ENCODE measurements at places on chromosomes 6 and 20. TPM values are rescaled to one million over a fixed set of nuclear protein-coding genes. Genes with fewer than 3 reads are reported as not detected.

- no peak for DNase-seq
These were observed 211.0 kb downstream of the MOXD1 start for GRCh38 chr6:132190097-132190814.

TXLNB gene
- 1.7 TPM for total RNA-seq

BPIFB1 gene
- 2.1 TPM for total RNA-seq

DNA sequence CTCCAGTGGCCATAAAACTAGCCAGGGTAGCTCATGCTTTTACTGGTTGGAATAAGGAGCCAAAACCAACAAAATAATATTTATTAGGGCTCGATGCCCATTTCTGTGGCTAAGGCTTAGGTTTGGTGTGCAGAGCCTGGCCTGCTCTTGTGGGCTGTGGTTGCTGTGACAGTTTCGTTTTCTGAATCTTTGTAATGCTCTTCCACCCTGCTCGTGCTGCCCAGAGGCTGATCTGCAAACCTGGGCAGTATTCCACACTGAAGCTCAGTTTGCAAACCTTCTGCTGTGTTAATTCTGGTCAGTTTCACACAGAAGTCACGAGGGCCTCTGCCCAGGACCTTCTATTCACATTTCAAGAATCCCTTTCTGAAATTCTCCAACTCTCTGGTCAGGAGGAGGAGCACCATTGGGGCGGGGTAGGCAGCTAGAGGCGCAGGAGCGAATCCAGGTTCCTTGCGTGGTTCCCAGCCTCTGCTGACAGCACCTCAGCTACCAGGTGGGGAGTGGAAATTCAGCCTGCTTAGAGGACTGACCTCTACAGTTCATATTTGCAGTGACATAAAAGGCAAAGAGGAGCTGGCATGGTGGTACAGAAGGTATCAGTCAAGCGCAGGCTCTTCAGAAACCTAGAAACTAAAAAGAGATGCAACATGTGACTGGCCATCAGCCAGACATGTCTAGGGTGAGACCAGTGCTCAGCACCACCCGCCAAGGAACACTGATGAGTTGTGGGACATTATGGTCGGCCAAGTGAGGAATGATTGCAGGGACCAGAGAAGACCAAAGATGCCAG lies 14.3 kb upstream of the C20orf144 start:
- DNase-seq = no peak

HLA-DOA gene
- total RNA-seq = 9.7 TPM

DNA sequence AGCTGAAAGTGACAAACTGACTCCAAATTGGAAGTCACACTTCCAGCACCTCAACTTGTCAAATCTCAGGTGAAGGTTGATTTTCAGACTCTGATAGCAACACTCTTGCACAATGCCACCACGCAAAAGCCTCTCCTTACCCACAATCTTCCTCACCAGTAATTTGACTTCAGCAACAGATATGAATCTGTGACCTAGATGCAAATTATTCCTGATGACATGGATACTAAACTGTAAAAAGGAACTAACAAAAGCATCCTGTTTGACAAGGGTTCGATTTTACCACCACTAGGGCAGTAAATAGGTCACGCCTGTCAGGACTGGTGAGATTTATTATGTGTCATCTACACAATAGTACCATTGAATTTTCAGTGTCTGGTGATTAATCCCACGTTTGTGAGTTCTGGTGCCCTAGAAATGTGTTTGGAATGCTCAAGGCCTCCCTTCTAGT lies 134.4 kb upstream of the COL21A1 start:
- DNase-seq = no peak

DNA sequence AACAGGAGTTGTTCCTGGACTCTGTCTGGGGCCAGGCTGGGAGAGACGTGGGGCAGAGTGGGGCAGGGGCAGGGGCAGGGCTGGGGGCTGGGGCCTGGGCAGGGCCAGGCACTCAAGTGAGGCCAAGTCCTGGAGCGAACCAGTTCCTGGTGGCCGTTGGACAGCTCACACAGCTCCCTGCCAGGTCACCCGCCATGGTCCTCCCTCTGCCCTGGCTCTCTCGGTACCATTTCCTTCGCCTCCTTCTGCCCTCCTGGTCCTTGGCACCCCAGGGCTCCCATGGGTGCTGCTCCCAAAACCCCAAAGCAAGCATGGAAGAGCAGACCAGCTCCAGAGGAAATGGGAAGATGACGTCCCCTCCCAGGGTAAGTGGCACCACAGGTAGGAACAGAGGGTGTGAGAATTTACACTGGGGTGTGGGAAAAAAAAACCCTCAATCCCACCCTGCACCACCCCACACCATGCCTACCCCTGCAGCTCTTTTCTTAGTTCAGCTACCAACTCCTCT lies at the start of gene MCCD1:
TSS of gene MCCD1 (plus strand) at position 142 of the 508 bp plus-strand sequence. CDS start at position 195, 53 bp downstream.
- no peak for DNase-seq

DNA sequence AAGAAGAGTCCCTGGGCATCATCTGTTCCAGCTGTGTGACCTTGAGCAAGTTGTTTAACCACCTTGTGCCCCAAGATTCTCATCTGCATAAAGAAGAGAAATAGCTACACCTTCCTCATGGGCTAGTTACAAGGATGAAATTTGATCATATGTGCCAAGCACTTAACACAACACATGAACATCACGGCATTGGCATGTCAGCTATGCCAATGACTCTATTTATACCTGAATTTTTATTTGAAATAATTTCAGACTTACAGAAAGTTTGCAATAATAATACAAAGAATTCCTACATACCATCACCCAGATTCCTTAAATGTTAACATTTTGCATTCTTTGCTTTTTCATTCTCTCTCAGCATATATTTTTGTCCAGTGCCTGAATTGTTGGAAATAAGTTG lies 21.0 kb upstream of the TCF15 start:
- no peak for DNase-seq

WFDC12 gene
- total RNA-seq = not detected

DNA sequence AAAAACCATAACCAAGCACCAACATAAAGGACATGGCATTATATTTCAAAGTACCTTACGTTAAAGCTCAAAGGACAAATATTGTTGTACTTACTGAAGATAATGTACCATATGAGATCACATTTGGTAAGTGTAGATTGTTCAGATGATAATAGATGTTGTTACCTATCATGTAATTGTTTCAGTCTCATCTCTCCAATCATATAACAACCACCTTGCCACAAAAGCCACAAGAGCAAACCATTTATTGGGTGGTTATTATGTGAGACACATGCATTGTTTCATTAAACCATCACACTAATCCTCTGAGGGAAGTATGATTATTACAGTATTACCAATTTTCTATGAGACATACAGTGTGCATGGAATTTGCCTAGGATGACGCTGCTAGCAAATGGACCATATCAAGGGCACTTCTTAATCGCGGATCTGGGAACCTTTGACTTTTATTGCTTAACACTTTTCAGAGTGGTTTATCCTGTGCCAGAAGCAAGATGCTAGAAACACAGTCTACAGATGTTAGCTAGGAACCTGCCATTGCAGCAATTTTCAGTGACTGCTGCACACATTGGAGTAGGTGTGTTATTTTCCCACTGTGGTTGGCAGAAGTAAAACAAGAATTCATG lies 149.8 kb upstream of the AKIRIN2 start:
- DNase-seq = no peak

DNA sequence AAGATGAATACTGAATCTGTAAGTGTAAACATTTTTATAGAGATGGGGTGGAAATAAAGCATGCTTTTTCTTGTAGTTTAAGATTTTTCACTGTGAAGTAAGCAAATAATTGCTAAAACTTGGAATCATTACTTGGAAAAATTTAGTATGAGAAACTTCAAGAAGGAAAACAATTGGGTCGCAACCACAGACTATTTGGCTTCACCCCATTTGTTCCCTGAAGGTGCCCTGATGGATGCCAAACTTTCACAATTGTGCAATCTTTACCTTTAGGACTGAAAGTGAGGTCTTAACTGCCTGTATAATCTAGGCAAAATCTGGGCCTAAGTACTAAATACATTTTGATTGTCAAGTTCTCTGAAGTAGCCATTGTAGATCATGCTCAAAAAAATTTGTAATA lies 330.1 kb downstream of the HDGFL1 start:
- DNase-seq = no peak

DNA sequence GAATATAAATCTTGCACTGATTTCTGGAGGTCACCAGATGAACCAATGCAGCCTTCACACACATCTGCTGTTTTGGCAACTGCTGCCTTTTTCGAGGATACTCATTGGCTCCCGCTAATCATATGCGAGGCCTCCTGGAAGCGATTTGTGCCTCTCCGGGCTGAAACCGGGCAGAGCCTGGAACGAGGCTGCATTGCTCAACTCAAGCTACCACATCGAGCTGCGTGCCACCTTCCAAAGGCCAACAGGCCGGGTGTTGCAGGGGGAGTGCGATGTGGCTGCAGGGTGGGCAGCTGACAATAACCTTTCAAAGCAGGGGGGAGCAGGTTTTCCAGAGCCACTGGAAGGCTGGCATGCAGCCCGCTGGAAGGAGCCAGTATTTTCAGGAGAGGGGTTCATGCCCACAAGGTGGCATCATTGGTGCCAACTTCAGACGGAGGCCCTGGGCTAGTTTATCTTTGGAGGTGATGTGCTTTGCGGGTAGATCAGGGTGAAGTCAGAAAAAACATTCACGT lies 122.6 kb upstream of the IFNGR1 start:
- peak; percentile 66 for DNase-seq

GRCh38 chr20:53609491-53610445 lies 16.1 kb upstream of the ZNF217 start:
- DNase-seq = no peak

DNA sequence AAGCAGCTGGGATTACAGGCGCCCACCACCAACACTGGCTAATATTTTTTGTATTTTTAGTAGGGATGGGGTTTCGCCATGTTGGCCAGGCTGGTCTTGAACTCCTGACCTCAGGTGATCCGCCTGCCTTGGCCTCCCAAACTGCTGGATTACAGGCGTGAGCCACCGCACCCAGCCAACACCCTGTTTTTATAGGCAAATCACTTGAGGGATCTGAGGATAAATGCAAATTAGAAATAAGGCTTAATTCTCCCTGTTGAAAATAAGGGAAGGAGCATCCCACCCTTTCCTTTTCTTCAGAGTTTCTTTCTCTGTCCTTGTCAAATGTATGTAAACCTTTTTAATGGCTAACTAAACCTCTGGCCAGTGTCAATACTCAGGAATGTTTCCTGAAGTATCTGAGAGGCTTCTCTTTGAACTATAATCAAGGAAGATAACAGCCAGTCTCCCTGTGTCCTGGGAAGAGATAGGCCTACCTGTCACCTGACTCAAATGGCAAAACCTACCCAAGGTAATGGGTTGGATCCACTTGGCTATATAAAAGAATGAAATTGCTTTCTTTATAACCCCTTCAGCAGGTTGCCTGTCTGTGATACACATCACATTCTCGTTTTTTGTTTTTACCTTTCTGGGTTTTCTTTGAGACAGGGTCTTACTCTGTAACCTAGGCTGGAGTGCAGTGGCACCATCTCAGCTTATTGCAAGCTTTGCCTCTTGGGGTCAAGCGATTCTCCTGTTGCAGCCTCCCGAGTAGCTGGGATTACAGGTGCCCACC lies 64.5 kb upstream of the TNFAIP3 start:
- DNase-seq = no peak

- DNase-seq = no peak
These were observed 75.7 kb downstream of the WDR27 start for GRCh38 chr6:169626169-169626568.

GRCh38 chr6:35569011-35569461 lies 56.3 kb upstream of the TULP1 start:
- DNase-seq = no peak

OPRL1 gene
- 1.0 TPM for total RNA-seq

TCP11 gene
- total RNA-seq = not detected

DNA sequence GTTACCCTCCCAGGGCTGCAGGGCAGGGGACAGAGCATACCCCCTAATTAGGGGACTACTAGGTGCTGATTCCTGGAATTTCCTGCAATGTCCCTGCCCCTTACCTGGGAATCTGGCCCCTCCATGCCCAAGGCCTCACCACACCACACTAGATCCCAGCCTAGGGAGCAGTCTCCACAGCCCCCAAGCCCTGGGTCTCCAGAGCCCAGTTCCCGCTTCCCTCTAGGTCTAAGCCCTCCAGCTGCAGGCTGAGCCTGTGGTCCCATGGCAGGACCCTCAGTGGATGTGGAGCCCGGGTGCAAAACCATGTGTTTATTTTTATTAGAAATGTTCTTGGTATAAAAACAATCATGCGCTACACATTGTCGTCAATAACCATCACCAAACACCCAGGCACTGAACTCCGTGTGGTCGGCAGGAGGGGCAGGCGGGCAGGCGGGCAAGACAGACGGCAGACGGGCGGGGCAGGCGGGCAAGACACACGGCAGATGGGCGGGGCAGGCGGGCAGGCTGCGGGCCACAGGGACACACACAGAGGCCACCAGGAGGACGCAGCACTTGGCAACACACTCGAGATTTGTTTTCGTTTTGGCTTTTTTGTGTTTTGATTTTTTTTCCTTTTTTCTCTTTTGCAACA lies 124.2 kb downstream of the GRM4 start:
- DNase-seq = no peak

- DNase-seq = no peak
These were observed 166.6 kb downstream of the PLCB4 start for GRCh38 chr20:9235518-9235917.

CPNE5 gene
- total RNA-seq = 6.9 TPM

GRCh38 chr6:159608961-159609651 lies 83.9 kb downstream of the SOD2 start:
- DNase-seq = no peak

ECHDC1 gene
- total RNA-seq = 62.0 TPM

- DNase-seq = no peak
These were observed 63.0 kb upstream of the CD2AP start for GRCh38 chr6:47414423-47415167.

GRCh38 chr6:5089481-5090438 lies 4.6 kb downstream of the PPP1R3G start:
- DNase-seq = no peak

DNA sequence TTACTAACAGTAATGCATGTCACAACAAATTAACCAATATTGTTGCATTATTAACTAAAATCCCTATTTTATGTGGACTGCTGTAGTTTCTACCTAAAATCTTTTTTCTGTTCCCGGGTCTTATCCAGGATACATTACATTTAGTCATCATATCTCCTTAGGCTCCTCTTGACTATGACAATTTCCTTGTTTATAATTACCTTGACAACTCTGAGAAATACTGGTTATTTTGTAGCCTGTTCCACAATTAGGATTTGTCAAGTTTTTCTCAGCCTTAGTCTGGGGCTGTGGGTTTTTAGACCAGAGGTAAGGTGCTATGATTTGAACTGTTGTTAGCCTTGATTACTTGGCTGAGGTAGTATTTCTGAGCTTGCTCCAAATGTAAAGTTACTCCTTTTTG lies 3.7 kb downstream of the FBXO5 start:
- DNase-seq = no peak

RPS21 gene
- 986 TPM for total RNA-seq

IL17A gene
- total RNA-seq = not detected

DNA sequence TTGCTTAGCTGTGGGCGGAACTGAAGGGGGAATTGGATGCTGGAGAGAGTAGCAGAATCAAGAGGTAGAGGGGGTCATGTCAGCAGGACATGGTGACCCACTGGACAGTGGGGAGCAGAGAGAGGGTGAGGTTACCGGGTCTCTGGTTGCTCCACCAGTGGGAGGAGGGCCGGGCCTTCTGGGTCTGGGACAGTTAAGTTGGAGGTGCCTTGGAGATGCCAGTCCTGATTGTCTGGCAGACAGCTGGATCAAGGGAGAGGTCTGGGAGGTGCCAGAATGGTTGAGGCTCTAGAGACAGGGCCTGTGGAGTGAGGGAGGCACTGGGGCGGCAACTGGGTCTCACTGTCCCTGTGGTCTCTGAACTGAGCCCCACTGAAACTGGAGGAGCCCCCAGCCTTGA lies 24.6 kb downstream of the MANBAL start:
- no peak for DNase-seq

GRCh38 chr6:91781946-91782345 lies 1195.1 kb upstream of the MAP3K7 start:
- peak; percentile 58 for DNase-seq

STMN3 gene
- 19.7 TPM for total RNA-seq

GRCh38 chr20:25407311-25408169 lies at the start of gene GINS1:
GINS1 (plus strand) TSS chr20:25407673; CDS start chr20:25407821, 148 bp downstream.
- DNase-seq = peak; percentile 86

All from sciatic nerve (tissue), 2 donors.